Renal cortex interstitium (tissue), 15 donors: ENCODE measurements at places on chromosomes 12 and 14.
A peak's percentile ranks its signal among the peaks of the same experiment; 100 is the strongest.

DNA sequence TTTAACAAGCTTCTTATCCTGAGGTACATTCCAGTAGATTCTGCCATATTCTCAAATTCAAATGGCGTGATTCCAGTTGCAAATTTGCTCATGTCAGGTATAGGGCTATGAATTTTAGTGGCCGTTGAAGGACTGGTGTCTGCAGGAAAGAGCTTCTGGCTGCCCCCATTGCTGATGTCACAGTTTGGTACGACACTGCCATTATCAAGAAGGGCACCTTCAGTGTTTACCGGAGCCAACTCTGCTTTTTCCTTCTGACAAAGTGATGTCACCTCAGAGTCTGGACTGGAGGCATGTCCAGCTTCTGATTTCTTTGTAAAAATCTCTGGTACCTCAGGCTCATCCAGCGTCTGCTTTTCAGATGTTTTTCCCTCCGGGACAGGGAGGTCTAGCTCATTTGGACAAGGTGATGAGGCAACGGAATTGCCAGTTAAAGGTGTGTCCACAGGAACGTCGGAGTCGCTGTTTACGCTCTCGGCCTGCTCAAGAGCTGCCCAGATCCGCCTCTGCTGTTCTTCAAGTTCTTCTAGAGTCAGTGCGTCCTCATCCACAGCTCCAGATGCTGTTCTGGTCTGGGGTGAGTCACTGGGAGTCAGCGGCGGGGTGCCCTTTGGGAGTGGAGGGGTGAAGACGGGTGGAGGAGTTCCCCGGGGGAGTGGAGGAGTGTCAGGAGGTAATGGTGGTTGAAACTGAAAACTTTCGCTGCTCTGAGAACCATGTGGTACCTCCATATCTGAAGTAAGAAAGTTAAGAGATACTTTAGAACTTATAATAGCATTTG, 27.0 kb downstream of the ZCCHC8 start:
- DNase-seq = no peak

DNA sequence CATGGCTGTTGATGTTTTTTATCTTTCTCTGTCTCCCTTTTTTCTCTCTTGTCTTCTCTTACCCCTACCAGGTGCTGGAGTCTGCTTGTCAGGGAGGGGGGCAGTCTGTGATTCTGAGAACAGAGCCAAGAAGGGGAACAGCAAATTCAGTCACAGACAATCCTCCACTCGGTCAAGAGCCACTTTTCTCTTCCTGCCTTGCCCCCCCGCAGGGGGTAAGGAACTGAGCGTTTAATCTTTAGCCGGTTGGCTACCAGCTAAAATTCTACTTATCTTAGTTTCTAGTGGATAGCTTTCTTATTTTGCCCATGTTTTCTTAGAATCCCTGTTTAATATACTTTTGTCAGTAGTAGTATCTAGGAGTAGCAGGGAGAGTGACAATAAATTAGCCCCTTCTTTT, 1.9 kb downstream of the RIMKLB start:
- DNase-seq = no peak

DNA sequence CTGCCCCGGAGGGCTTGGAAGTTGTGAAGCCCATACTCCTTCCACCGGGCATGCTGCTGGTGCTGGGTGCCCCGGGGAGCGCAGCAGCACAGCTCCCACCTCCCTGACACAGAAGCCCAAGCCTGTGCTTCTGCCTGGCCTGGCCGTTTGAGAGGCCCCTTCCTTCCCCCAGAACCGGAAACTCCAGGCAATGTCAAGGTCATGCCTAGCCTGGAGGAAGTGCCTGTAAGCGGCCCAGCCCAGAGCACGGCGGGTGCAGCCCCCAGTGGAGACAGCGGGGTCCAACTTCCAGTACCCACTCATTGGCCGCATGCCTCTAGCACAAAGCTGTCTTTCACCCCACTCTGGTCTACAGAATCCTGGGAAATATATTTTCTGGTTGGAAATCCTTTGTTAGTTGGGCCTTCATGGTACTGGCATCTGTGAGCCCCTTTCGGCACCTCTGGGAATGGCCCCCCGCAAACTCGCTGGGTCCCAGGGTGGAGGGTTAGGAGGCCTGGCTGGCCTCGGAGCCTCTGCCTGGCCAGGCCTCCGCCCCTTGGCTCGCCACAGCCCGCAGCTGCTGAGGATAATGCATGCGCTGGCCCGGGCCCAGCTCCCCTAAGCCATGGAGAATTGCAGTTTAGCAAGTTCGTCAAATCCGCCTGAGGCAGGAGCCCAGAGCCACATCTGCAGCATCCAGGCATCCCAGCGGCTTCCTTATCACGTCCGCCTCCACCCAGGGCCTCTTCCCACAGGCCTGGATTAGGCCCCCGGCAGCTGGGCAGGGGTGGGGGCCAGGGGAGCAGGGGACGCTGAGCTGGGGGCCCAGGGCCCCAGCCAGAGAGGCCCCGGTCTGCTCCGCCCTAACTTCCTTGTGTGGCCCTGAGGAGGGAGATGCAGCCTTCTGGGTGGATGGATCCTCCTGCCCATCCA, 48.9 kb upstream of the DLK1 start:
- DNase-seq = peak; percentile 76

DNA sequence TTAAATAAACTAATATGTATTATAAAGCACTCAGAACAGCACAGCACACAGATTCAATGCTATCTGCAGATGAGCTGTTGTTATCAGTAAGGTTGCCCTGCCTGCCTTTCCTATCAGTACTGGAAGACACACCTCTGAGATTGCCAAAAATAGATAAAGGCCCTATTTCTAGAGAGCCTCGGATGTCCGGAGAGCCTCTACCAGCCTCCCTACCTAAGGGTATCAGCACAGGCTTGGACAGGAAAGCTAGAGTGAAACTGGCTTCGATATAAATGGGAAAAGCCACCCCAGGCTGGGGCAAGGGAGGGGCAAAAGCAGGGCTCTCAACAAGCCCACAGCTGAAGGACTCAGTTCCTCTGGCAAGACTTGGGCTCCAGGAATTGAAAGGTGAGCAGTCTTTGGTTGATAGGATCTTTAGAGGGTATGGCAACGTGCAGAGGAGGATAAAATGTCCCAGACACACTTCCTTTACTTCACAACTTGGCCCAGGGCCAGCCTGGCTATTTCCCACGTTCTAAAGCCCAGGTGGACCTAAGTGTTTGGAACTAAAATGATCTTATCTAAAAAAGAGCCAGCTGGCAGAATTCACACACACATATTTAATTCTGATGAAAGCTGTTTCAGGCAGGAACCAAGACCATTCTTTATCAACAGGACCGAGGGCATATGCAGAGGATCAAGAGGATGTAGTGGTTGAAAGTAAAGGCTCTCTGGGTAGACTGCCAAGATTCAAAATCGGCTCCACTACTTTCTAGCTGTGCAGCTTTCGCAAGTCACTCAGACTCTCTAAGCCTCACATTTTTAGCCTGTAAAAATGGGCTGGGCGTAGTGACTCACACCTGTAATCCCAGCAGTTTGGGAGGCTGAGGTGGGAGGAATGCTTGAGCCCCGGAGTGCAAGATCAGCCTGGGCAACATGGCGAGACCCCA, 37.8 kb upstream of the ITPR2 start:
- no peak for DNase-seq

- no peak for DNase-seq
Measured at GRCh38 chr14:92610849-92611271, 97.3 kb downstream of the RIN3 start.

GRCh38 chr14:87626266-87626665, 366.7 kb downstream of the GALC start:
- DNase-seq = no peak

GRCh38 chr12:71142016-71142415, 15.8 kb downstream of the TSPAN8 start:
- DNase-seq = no peak

- DNase-seq = no peak
Measured at GRCh38 chr14:102418853-102419240, 56.1 kb downstream of the TECPR2 start.

- no peak for DNase-seq
Measured at GRCh38 chr14:67242168-67242420, 859 bp downstream of the PALS1 start.

DNA sequence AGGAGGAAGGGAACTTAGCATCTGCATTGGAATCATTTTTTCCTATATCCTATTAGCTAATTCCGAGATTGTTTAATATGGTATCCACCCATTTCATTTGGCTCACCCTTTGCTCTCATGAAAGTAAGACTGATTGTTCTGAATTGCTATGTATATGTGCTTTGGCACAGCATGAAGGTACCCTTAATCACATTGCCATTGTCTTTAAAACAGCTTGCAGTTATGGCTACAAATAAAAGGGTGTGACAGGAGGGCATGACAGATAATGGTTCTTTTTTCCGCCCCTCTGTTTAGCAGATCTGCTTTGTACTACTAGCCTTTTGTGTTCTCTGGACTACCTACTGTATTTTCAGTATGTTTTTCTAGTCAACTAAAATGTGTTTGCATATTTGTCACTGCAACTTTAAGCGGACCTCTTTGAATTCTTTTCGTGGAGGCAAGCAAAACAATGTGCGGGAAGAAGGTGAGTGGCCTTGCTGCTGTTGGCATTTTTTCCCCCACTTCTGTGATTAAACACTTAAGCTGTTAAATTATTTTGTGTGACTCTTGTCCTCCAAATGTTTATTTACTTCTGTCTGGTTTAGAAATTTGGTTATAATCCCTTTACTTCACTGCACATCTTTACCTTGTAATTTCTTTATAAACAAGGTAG, 35.8 kb downstream of the FBXO34 start:
- DNase-seq = no peak

DNA sequence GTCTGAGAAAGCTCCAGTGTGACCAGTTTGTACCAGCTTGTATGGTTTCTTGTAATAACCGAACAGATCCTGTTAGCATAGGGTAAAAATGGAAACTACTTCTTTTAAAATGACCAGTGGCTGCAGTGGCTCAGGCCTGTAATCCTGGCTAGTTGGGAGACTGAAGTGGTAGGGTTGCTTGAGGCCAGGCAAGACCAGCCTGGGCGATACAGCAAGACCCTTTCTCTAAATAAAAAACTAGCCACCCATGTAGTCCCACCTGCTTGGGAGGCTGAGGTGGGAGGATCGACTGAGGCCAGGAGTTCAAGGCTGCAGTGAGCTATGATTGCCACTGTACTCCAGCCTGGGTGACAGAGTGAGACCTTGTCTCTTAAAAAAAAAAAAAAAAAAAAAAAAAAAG, 7.3 kb downstream of the PSEN1 start:
- no peak for DNase-seq

DNA sequence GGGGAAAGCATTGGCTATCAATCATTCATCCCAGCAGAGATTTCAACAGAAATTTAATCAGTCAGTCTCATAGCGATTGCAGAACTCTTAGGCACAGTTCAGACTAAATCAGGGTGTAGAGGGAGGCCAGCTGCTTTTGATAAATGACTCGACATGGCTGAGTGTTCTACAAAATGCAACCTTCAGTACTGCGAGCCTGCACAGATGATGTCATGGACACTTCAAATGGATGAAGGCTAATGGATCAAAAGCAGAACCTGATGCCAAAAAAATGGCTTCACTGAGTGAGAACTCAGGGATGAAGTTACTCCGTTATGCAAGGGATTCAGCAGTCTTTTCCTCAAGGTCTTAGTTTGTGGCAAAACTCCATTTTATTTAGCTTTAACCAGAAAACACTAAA, 167.3 kb downstream of the DACT1 start:
- DNase-seq = peak; percentile 26

GRCh38 chr12:63905544-63905943, 61.0 kb downstream of the SRGAP1 start:
- DNase-seq = no peak

DNA sequence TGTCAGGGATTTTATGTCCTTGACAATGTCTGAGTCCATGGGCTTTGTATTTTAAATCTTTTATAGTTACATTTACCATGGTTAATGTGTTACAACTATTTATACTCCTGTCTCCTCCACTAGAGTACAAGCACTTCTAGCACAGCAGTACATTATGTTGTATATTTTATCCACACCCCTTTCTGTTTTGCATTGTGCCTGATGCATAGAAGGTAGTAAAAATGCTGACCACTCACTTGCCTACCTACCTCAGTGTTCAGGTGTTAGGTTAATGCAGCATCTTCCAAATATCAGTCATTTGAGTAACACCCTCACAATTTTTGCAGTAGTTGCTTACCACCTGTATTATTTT, 31.1 kb upstream of the SLC38A2 start:
- no peak for DNase-seq

GRCh38 chr12:121765573-121765972, 27.9 kb downstream of the RHOF start:
- no peak for DNase-seq

DNA sequence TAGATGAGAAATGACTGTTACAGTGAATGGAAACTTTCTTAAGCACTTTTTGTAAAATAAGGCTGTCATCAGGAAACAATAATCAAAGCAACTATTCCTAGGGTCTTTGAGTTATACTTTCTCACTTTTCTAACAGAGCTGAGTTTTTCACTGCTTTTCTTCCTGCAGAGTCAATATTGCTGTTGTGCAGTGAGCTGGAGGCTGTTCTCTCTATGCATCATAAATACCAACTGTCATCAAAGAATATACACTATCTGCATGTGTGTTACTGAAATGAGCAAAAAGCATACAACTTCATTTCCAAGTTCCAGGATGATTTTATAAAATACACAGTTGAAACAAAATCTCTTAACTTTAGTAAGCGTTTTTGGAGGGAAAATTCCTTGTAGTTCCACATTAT, 110.4 kb upstream of the CPSF6 start:
- no peak for DNase-seq

DNA sequence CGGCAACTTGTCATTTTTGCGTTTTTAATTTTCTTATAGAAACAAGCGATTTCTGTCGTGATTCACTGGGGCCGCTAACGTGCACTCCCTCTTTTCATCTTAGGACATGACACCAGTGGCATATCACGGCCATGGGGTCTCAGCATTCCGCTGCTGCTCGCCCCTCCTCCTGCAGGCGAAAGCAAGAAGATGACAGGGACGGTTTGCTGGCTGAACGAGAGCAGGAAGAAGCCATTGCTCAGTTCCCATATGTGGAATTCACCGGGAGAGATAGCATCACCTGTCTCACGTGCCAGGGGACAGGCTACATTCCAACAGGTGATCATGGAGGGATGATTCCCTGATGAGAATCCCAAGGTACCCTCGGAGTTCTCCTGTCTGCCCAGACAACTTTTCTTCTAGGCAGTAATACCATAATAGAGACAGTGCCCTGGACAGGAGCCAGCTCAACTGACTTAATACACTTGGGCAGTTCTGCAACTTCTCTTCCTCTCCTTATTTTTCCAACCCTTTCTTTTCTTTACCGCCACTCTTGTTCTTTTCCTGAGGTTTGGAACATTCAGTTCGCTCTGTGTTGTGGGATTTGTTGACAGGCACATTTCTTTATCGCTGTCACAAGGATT, 821 bp downstream of the TMEM106C start:
- DNase-seq = no peak

DNA sequence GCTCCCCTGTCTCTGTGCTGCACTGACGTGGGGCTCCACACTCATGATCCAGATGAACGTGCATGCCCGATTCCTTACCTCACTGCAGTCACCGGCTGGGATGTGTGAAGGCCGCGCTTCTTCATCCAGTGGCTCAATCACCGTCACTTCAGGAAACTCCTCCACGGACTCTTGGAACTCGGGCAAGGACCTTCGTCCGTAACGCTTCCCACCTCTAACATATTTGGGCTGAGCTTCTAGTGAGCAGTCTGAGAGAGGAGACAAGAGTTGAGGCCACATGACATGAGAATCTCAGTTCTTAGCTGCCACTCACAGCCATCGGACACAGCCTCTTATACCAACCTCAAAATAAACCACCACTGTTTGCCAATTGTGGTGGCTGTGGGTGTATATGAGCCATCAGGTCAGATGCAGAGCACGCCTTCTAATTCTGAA, 38.3 kb downstream of the NIN start:
- DNase-seq = no peak

GRCh38 chr14:65243766-65244442, 141.6 kb upstream of the MAX start:
- no peak for DNase-seq
